ENCODE measurements at places on chromosomes 6 and 20.

DNA sequence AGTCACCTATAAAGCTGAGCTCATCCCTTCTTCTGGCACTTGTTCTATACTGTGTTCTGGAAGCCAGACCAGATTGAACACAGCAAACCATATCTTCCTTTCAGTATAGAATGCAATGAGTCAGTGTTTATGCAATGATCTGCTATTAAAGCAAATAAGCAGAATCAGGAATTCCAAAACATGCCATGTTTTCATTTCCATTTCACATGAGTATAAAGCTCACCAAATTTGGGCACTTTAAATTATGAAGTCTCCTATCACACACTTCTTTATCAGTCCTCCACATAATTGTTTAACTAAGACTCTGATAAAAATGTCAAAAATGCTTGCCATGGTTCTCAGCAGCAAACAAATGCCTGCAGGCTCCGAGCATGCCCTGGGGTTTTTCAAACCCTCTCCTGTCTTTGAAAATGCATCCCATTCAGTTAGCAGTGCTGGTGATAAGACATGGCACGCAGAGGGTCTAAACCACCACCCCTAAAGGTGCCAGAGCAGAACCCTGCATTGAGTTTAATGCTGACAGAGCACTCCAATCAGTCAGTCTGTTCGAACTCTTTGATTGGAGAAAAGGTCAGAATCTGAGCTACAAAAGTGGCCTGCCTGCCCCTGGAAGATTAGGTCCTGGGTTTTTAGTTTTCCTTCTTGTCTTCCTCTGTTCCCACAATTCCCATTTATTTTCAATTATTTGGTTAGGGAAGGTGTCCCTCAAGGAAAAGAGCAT is 234.1 kb downstream of the GMPR start:
- DNase-seq = no peak

DNA sequence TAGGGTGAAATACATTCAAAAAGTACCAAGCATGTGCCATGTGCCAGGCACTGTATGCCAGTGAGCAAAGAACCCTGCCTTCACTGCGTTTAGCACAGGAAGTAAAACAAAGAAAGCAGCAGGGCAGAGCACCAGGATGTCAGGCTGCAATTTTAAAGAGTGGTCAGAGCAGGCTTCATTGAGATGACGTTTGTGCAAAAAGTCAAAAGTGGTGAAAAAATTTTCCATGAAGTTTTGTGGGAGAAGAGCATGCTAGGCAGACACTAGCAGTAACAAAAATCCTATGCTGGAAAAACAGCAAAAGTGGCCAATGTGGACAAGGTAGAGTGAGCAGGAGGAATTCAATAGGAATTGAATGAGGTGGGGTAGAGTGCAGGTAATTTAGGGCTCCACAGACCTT is 31.3 kb downstream of the AKIRIN2 start:
- no peak for DNase-seq

- no peak for DNase-seq
Observed at GRCh38 chr20:11366660-11367059, 551.0 kb upstream of the BTBD3 start.

DNA sequence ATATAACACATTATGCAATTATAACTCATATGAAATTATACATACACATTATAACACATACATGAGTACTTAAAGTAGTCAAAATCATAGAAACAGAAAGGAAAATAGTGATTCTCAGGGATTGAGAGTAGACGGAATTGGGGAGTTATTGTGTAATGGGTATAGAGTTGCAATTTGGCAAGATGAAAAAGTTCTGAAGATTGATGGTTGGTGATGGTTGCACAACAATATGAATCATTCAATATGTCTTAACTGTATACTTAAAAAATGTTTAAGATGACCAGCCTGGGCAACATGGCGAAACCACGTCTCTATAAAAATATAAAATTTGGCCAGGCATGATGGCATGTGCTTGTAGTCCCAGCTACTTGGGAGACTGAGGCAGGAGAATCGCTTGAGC is 372.7 kb downstream of the CDKAL1 start:
- DNase-seq = no peak

- DNase-seq = no peak
Observed at GRCh38 chr20:49352751-49353150, 74.9 kb upstream of the ZNFX1 start.

- no peak for DNase-seq
Observed at GRCh38 chr6:145761584-145761983, 26.3 kb upstream of the EPM2A start.

DNA sequence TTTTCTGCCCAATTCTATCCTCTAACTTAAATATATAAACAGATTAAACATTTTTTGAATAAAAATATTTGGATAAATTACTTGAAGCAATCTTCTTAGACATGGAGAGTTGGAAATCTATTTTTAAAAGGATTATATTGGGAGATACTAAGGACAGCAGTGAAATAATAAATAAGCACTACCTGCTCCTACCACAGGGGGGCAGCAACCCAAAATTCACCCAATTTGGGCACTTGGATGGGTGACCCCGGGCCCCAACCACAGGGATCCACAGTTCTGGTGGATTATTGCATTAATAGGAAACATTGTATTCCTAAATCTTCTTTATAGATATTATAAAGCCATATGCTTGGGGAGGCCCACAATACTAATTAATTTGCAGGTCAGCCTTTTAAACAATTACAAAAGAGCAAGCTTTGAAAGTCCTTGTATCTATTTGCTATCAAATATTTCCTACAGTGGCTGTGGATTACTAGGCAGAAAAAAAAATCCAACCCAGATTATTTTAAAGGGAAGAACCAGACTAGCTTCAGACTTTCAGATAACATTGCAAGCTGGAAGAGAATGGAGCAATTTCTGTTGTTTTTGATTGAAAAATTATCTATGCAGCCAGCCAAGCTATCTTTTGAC is 66.4 kb upstream of the PDE10A start:
- no peak for DNase-seq

DNA sequence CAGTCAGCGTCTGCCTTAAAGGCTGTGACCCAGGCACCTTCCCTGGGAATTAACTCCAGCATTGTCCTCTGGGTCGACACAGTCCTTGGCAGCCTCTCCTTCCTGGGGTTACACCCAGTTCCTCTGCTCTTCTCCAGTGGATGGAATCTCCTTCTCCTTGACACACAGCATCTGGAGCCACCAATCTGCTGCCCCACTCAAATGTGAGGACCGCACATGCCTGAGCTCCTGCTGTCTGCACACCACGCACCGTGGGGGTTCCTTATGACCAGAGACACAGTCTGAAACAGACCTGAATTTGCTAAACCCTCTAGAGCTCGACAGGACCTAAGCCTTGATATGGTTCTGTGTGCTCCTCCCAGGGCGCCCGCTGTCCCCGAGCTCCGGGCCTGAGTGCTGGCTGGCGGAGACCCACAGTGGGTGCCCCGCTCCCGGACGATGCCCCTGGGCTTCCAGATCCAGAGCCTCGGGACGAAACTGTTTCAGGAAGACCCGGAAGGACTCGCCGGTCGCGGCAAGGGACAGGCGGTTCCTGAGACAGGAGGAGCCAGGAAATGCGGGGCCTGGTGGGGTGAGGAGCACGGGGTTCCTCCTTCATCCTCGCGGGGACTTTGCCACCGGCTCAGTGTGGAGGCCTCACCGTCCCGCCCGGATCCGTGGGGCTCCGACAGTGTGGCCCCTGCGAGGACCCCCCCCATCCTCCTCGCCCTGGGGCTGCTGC is 2.5 kb upstream of the RAET1G start:
- no peak for DNase-seq

GRCh38 chr6:119079283-119079809 is 882 bp upstream of the FAM184A start:
- DNase-seq = no peak

DNA sequence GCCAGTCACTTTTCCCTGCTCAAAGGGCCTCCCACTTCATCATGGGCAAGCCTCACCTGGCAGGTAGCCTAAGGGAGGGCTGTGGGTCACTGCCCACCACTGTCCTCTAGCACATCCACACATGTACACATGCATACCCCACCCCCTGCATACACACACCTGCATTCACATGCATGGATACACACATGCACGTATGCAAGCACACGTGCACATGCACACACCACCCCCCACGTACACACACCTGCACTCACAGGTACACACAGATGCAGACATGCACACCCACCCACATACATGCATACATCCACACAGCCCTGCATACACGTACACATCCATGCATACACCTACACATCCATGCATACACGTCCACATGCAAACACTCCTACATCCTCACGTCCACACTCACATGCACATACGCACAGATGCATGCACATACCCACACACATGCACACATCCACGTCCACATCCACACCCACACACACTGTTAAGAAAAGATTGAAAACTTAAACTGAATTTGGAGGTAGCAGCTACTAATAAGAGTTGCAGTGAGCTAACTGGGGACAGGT is 14.0 kb upstream of the EXOC2 start:
- no peak for DNase-seq

GRCh38 chr6:10441004-10441654 is 26.3 kb upstream of the TFAP2A start:
- no peak for DNase-seq

DNA sequence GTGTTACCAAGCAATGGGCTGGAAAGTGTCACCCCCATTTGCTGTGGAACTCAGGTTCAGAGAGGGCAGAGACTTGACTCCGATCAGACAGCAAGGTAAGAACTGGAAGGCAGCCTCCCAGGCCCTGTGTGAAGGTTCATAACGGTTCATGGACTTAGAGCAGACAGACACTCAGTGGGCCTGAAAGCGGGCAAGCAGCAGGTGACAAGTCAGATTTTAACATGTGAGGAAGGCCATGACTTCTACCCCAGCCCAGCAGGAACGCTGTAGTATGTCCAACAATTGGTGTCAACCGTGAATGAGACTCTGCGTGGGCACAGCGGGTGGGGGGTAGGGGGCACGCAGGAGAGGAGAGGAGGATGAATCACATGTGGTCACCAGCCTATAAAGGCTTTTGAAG is 217.6 kb upstream of the SNX9 start:
- DNase-seq = no peak

DNA sequence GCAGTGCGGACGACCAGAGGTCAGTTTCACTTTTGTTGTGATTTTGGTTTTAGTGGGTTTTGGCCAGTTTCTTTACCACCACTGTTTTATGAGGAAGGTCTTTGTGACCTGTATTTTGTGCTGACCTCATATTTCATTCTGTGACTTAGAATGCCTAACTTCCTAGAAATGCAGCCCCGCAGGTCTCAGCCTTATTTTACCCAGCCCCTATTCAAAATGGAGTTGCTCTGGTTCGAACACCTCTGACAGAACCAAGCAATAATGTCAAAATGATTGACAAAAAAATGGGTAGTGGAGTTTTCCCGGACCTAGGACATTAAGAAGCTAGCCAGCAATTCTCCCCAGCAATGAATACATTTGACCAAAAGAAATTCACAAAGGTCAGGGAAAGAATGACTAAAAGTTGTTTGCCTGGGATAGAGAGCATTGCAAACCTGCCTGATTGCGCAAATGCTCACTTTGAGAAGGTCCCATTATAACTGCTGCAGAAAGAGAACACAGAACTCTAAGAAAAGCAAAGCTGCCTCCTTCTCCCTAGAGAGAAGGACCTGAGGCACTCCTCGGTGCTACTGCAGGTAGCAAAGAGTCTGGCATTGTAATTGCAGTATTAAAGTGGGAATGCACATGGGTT is 288.8 kb downstream of the ADGB start:
- DNase-seq = no peak

DNA sequence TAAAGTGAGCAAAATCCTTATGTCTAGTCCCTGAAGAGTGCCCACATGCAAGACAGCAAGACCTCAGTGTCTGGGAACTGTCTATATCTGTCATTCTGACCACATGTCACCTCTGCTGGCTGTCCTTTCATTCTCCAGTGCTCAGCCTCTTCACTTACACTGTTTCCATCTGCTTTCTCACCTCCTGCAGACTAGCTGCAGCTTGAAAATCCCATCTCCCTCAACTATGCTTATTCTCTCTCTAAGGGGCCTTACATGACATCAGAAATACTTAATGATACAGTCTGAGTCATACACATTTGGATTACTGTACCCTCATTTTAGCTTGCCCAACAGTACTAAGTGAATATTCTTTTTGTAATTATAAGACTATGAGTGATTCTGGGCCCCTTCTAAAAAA is 587.8 kb downstream of the EPM2A start:
- DNase-seq = peak; percentile 70

DNA sequence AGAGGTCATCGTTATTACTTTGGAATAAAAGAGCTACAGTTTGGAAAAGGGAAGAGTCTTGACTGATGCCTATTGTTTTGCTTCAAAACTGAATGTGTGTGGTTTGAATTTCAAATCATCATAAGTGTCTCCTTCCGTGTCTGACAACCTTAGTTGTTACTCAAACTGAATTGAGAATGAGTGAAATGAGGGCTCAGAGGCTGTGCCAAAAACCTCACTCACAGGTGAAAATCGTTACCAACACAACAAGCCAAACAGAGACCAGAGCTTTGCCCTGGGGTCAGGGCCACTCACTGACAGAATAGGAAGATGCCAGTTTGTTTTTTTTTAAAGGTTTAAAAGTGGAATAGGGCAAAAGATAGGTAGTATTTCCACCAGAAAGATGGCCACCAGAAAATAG is 15.2 kb upstream of the SIRT5 start:
- DNase-seq = no peak

DNA sequence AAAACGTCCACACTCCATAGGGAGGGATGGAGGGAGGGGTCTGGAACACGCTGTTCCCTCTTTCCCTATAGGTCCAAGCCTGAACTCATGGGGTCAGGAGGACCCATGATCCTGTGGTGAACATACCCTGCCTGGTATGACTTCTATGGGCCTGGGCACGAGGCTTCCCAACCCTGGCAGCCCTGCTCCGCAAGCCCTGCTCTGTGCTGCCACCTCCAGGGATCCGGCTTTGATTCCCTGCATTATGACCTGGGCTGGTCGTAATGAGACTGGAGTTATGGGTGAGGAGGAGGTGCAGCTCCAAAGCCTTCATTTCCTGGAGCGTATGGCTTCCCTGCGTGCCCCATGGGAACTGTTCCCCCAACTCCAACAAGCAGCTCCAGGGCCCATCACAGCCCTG is 54.9 kb downstream of the CDH22 start:
- DNase-seq = no peak

GRCh38 chr20:11496380-11496779 is 421.3 kb upstream of the BTBD3 start:
- DNase-seq = no peak

DNA sequence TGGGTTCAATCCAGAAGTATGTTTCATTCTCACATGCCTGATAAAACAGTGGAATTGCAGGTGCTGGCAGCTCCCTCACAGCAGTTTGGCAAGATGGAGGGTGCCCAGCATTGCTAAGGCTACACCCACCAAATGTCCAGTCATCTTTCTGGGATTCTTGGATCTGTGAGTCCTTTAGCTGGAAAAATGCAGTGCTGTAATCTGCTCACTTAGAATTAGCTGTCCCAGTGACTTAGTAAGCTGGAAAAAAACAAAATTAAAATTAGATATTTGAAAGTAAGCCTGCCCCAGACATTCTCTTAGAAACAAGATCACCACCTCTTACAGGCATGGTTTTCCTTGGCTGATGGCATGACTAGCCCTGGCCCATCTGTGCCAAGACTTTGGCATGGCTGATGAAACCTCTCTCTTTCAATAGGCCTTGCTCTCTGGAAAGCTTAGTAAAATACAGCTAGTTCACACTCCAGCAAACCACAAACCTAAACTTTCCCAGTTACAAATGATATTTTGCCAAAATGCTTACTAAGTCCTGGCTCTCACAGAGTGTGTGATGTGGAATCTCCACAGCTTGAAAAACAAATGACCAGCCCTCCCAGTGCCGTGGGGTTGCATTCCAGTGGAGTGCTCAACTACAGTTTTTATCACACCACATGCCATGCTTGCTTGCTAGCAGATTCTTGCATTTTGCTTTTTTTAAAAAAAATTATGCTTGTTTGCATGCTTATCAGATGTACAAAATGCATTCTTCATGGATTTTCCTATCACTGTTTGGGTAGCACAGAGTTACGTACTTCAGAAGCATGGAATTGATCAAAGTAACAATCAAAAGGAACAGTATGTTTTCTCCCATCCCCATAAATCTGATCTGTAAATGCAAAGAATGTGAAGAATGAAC is 261.5 kb downstream of the EYA4 start:
- DNase-seq = no peak
